Muscle of leg (tissue), 16 donors: ENCODE measurements at places on chromosomes 1 and 21.

DNA sequence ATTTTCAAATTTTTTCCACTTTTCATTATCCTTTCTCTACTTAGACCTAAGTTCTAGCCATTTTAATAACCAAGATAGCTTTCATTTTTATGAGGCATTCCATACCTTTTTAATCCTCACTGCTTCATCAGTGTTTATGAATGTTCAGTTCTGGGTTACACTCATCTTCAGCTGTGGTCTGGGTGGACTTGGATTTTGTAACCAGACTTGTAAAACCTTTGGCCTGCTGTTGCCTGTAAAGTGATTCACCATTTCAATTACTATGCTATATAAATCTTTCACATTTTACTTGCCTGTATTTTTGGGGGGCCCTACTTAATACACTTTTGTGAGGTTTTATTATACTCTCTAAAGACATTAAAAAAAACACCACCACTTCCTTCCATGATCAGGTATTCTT lies 46.2 kb downstream of the USP25 start:
- no peak for DNase-seq

- DNase-seq: no peak
These were observed 10.5 kb upstream of the PLCH2 start for GRCh38 chr1:2465371-2466269.

GRCh38 chr1:240658312-240658960 lies 46.5 kb upstream of the GREM2 start:
- no peak for DNase-seq

GRCh38 chr1:17636612-17637011 lies 97.1 kb downstream of the ARHGEF10L start:
- no peak for DNase-seq

- DNase-seq: no peak
These were observed 76.9 kb downstream of the FH start for GRCh38 chr1:241442686-241443085.

DNA sequence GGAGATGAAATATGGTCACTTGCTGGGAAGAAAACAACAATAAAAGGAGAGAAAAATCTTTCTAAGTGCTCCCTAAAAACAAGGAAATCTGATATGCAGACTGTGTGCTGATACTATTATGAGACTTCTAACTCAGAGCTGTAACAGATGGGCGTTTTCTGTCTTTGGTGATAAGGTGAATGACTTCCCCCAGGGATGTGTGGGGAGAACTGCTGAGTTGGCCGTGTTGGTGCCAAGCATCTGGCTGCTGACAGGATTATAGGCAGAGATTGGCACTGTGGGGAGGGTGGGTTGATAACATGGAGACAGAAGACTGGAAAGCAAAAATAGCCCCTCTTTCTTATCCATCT lies 438.5 kb upstream of the PLXNA2 start:
- no peak for DNase-seq

- DNase-seq: no peak
These were observed 9.0 kb downstream of the URB1 start for GRCh38 chr21:32383812-32384211.

- DNase-seq: no peak
These were observed 14.0 kb upstream of the LHX4 start for GRCh38 chr1:180215856-180216625.

GRCh38 chr1:50264590-50264989 lies 155.9 kb downstream of the ELAVL4 start:
- no peak for DNase-seq

DNA sequence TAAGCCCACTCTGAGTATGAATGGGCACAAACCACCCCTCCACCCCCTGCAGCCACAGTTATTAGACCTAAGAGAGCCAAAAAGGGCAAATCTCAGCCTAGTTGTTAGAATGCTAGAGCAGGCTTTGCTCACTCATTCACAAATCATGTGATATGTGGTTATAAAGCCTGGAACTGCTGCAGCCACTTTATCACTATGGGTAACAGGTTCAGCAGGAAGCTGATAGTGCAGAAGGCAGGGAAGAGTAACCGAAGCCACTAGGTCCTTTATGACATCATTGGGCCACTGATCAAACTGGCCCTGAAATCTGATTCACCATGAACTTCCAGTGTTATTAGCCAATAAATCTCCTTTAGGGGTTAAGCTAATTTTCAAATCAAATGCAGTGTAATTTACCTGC lies 134.7 kb downstream of the GRIK1 start:
- no peak for DNase-seq

DNA sequence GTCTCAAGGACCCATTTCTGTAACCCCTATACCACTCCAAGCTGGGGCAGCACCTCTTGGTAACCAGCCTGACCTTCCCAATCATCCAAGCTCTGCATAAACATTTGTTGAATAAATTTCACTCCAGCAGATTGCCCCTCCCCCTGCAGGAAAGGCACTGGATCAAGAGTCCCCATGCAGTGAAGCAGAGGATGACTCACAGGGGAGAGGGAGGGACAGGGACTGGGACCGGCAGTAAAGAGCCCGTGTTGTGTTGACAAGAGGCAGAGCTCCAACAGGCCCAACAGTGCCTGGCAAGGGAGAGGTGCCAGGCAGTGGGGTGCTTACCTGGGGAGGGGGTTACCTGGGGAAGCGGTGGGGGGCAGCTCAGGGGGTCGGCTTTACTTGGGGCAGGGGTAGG lies 32.3 kb downstream of the SLC9A1 start:
- DNase-seq: no peak

GRCh38 chr1:33609739-33610138 lies 137.3 kb downstream of the ZSCAN20 start:
- no peak for DNase-seq
